Progenitor cell of endocrine pancreas (in vitro differentiated cells): ENCODE measurements at places on chromosomes 11 and 22.

DNA sequence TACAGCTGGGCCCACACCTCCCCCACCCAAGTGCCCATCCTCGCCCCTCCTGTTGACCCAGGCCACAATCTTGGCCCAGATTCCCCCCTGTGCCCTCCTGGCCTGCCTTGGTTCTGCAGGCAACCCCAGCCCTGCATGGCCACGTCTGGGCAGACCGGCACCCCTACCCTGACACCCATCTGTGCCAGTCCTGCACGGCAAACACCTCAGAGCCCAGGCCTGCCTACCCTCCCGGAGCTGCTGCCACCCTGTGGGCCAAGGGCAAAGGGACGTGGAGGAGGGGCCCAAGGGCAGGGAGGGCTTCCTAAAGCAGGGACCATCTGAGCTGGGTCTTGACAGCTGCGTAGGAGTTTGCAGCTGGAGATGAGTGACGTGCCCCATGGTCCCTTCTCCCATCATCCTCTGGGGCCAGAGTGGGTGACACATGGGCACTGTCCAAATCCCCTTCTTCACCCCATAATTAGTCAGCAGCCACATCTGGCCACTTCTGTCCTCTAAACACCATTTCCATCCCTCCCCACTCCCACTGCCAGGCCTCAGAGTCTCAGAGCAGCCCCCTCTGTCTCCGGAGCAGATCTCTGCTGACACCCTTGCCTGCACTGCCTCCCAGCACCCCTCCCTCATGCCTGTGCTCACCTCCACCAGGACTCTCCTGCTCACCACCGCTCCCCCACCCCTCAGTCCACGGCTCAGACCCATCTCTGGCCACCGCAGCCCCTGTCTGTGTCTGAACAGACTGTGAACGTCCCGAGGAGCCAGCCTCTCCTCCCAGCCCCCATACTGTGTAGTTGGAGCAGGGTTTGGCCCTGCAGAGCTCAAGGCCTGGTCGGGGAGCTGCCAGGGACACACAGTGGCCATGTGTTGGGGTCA is 35.6 kb upstream of the PPARA start:
- no peak for DNase-seq

GRCh38 chr11:12291766-12292165 is 85.6 kb upstream of the PARVA start:
- DNase-seq: no peak

GRCh38 chr11:131687291-131688047 is 317.1 kb downstream of the NTM start:
- no peak for DNase-seq

DNA sequence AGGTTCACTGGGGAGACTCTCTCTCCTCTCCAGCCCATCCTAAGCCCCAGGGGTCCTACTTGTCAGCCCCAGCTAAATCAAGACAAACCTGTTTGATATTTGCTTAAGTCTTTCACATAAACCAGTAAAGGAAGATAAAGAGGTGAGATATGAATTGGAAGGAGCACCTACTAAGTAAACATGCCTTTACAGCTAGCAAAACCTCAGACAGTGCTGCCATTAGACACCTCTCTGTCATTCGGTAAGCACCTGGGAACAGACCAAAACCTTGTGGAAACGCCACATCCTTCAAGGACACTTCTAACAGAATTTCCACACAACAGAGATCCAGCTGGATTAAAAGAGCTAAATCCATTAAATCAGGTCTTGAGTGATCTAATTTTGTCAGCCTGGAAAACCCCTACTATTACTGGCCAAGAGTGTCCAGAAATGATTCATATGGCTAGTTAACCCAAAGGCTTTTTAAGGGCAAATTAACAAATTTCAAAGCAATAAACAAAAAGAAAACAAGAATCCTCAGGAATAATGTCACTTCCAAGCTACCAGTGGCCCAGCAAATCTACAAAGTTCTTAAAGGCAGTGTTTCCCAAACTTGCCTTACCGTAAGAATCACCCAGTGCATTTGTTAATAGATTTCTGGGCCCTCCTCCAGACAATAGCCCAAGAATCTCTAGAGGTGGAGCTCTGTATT is 2.4 kb downstream of the VPS37C start:
- DNase-seq: no peak

- DNase-seq: no peak
Measured at GRCh38 chr11:7030836-7031235, 10.6 kb downstream of the NLRP14 start.

GRCh38 chr22:23513705-23514104 is 66.4 kb downstream of the IGLL1 start:
- DNase-seq: no peak

GRCh38 chr22:33811686-33812085 is 108.6 kb downstream of the LARGE1 start:
- no peak for DNase-seq

DNA sequence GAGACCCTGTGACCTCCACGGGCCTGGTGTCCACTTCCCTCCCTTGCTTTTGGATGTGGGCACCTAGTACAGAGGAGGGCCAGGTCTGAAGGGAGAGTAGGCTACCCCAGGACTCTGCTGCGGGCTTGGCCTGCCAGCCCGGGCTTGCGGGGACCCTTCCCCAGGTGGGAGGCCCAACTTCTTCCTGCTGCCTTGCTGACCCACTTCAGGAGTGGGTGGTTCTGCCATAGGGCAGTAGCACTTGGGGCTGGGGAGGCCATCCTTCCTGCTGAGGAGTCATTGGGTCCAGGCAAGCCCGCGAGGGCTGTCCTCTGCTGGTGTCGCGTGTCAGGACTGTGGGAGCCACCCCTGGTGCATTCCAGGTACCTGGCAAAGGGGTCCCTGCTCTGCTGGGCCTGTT is 1250.0 kb downstream of the BRD1 start:
- no peak for DNase-seq
